ENCODE measurements at places on chromosomes 6 and 20. TPM values are rescaled to one million over a fixed set of nuclear protein-coding genes. Genes with fewer than 3 reads are reported as not detected.
A peak's percentile ranks its signal among the peaks of the same experiment; 100 is the strongest.

- no peak for DNase-seq
Observed at GRCh38 chr6:42441697-42442081, 10.0 kb downstream of the TRERF1 start.

GRCh38 chr6:53899512-53899911, 104.7 kb downstream of the LRRC1 start:
- no peak for DNase-seq

The SUMO4 gene
- total RNA-seq: 0.32 TPM

- DNase-seq: no peak
Observed at GRCh38 chr6:111852725-111853124, 20.5 kb downstream of the FYN start.

The KHDRBS2 gene
- not detected for total RNA-seq

DNA sequence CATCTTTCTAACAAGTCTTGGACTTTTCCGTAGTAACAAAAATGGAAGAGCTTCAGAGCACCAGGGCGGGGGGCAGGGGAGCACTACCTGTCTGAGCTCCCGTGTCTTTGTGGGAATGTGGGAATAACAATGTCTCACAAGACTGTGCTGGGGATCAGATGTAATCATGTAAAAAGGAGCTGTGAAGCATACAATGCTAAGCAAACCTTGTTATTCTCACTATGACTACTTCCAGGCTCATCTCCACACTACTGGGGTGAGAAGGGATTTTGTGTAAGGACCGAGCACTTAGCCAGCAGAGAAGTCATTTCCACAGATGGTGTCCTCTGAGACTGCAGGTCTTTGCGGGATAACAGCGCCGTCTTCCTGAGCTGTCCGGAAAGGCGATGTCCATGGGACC, 27.1 kb downstream of the PRR18 start:
- DNase-seq: no peak

GRCh38 chr20:57568088-57568896, 7.4 kb downstream of the PCK1 start:
- no peak for DNase-seq

The F13A1 gene
- total RNA-seq: 58.9 TPM

The PSORS1C1 gene
- total RNA-seq: 0.47 TPM

- no peak for DNase-seq
Observed at GRCh38 chr20:17832236-17832915, 132.6 kb downstream of the BANF2 start.

The C20orf144 gene
- total RNA-seq: not detected

DNA sequence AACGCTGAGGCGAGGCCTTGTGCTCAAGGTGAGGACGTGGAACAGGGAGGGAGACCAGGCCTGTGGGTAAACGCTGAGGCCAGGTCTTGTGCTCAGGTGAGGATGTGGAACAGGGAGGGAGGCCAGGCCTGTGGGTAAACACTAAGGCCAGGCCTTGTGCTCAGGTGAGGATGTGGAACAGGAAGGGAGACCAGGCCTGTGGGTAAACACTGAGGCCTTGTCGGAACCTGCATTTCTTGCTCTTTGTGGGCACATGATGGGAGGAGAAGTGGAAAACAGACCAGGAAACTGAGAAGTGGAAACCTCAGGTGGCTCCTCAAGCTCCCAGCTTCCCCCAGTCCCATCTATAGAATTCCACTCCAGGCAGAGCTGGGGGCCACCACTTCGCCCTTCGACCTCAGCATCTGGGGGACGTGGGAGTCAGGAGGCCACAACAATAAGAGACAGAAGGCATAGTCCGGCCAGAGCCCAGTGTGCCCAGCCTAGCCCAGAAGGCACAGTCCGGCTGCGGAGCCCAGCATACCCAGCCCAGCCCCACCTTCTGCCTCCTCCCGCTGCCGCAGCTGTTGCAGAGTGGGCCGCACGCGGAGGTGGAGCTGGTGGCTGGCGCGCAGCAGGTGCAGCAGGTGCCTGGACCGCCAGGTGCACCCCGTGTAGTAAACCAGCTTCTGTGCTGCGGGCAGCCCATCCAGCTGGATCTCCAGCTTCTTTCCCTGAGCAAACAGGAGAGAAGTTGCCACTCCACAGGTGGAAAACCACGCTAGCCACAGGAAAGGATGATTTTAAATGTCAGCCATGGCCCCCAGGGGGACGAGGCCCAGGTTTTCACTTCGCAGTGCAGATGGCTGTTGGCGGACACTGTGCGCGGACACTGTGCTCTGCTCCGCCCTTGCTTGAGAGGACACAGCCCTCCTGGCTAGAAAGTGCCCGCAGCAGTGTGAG, 17.5 kb downstream of the FRMD1 start:
- DNase-seq: no peak

DNA sequence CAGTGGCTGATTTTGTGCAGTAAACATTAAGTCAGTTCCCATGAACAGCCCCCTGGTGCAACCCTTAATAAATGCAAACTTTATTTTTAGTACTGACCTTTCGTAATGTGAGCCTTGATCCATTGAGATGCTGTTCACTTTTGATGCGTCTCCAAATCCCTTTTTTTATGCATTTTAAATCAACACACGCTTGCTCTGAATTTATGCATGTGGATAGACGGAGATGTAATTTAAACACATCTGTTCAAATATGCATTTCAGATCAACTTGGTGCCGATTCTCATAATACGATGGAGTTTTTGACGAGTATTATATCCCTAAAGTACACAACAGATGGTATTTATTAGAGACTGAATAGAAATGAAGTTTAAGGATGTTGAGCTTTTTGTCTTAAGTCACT, 505.7 kb downstream of the CDKAL1 start:
- no peak for DNase-seq

DNA sequence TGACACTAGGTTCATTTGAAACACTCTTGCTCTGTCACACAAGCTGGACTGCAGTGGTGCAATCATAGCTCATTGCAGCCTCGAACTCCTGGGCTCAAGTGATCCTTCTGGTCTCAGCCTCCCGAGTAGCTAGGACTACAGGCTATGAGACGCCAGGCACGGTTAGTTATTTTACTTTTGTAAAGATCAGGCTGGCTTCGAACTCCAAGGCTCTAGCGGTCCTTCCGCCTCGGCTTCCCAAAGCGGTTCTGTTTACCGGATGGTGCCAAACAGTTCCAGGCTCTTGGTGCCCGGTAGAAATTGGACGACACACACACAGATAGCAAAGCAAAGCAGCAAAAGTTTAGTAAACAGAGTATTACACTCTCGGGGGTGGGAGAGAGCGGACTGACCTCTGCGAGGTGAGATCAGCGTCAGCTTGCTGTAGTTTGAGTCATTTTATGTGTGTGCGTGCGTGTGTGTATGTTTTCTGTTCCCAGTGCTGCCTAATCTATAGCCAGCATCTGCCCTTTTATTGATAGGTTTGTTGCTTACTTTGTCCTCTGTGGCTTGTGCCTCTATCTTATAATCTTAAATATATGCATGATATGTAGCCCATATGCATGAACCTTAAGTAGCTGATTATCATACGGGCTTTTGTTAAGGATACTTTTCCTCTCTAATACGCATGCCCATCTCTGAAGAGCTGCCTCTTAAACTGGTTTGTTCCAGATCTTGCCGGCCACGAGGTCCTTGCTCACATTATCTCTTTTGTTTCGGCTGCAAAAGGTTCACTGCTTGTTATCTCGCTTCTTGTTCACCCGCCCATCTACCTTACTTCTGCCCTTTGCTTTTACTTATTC, 75.2 kb downstream of the OR2B2 start:
- peak; percentile 22 for DNase-seq

The EPPIN gene
- not detected for total RNA-seq

The ARFGEF3 gene
- total RNA-seq: 18.4 TPM

GRCh38 chr20:23334111-23334510, 16.5 kb upstream of the NXT1 start:
- DNase-seq: no peak

DNA sequence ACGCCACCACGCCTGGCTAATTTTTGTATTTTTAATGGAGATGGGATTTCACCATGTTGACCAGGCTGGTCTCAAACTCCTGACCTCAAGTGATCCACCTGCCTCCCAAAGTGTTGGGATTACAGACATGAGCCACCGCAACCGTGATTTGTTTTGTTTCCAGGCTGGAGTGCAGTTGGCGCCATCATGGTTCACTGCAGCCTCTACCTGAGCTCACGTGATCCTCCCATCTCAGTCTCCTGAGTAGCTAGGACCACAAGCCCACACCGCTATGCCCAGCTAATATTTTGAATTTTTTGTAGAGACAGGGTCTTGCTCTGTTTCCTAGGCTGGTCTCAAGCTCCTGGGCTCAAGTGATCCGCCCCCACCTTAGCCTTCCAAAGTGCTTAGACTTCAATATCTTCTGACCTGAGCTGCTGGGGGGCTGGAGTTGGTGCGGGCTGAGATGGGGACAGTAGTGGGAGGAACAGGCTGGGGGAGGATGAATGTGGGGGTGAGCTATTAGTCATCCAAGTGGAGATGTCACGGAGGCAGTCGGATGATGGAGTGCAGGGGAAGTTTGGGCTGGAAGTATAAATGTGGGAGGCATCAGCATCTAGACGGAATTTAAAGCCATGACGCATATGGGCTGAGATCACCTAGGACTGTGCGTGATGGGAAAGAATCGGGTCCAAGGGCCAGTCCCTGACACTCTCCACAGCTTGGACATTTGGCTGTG, 23.1 kb upstream of the ZMYND8 start:
- DNase-seq: no peak

The OPRM1 gene
- not detected for total RNA-seq

The NMBR gene
- not detected for total RNA-seq

The C20orf96 gene
- total RNA-seq: 1.4 TPM

DNA sequence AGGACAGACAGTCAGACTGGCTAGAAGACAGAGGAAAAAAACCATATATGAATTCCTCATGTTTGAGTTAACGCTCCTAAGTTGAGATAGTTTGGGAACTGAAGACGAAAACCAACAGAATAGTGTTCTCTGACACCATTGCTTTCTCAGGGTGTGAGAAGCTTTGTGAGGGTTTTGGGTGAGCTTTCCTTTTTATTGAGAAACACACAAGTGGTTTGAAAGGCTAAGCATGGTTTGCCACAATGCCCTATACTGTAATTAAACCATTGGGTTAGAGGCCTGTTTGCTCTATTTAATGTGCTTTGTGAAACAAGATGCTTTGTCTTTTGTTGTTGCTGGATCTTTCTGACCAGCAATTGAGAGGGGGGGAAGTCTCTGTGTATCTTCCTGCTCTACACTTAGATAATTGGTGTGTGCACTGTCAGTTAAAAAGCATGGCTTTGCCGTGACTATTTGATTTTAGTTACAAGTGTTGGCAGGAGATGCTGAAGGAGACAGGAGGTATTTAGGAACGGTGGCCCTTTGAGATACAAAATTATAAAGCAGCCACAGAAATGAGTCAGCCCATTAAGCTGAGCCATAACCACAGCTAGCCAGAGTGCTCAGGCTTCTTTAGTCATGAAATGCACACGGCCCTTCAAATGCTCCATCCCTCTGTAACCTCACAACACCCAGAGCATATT, 273.0 kb upstream of the PREP start:
- DNase-seq: no peak

GRCh38 chr6:4972438-4972837, 31.4 kb downstream of the RPP40 start:
- DNase-seq: no peak

The CD109 gene
- total RNA-seq: 3.9 TPM

DNA sequence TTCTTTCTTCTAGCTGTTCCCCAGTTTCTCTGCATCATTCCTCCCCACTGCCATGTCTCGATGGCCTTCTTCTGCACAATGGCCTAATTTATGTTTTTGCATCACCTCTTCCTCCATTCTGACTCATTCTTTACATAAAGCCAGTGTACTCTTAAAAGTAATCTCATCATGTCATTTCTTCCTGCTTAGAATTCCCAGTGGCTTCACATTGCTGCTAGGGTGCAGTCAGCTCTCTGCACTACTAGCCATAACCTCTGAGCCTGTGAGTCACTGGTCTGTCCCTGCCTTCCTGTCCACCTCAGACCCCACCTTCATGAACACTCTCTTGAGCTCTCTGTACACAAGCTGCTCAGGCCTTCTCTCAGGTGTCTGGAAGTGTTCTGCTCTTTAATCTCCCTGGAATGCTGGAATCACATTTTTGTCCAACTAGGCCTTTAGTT, 24.1 kb upstream of the TRIM27 start:
- DNase-seq: no peak

The KIF25 gene
- not detected for total RNA-seq

DNA sequence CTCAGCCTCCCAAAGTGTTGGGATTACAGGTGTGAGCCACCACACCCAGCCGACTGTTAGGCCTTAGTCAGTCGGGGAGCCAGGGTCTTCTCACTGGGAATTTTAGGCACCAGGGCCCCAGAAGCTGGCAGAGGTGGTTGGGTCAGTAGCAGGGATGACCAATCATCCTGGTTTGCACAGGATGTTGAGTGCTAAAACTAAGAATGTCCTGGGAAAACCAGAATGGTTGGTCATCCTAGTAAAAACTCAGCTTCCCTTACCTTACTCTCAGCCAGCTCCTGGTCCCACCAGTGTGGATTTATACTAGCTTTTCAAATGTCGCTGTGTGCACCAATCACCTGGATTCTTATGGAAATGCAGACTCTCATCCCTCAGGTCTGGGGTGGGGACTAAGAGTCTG, 31.8 kb downstream of the KCNG1 start:
- no peak for DNase-seq

- DNase-seq: no peak
Observed at GRCh38 chr6:167789358-167789757, 37.4 kb upstream of the AFDN start.

- DNase-seq: no peak
Observed at GRCh38 chr6:139422105-139423036, 47.9 kb upstream of the CITED2 start.

The NHLRC1 gene
- total RNA-seq: 3.0 TPM

DNA sequence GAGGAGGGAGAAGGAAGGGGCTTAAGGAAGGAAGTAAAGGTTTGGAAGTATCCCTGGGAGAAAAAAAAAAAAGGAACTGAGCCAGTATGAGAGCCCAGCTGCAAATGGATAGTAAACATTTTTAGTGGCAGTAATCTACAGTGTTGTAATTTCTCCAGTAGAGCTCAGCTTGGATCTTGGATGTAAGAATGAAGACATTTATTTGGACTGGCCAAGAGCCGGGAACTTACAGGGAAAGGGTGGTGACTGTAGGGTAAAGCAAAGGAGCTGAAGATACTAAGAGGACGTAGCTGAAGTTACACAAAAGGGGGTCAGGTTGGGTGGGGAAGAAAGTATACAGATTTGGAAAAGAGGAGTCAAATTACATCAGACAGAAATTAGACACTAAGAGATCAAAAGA, 13.5 kb downstream of the EEF1E1 start:
- DNase-seq: no peak

- DNase-seq: no peak
Observed at GRCh38 chr6:53623497-53623896, 42.1 kb downstream of the KLHL31 start.

The SH3BGRL2 gene
- 3.5 TPM for total RNA-seq

The SLC35A1 gene
- total RNA-seq: 5.7 TPM

DNA sequence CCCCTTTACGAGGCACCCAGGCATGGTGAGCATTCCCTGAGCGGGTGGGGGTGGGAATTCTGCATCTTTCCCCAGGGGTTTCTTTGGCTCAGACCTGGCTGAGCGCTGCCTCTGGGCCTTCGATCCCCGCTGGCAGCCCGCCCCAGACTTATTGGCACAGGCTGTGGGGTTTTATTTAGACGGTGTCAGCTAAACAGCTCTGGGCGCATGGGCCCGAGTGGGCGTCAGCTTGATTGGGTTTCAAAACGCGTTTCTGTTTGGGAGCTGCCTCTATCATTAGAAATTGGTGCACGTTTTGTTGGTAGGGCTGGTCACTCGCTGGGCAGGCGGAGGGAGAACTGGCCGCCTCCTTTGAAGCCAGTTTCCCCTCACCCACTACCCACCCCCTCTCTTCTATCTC, 21.0 kb downstream of the PMEPA1 start:
- DNase-seq: peak; percentile 73

The TULP4 gene
- 103 TPM for total RNA-seq

The PSORS1C2 gene
- not detected for total RNA-seq

- DNase-seq: no peak
Observed at GRCh38 chr6:67244037-67244436, 1391.0 kb upstream of the ADGRB3 start.

GRCh38 chr20:45581702-45582101, 2.6 kb upstream of the WFDC8 start:
- DNase-seq: no peak
